Cardiac muscle cell (in vitro differentiated cells and primary cell): ENCODE measurements at places on chromosomes 2 and 18.

GRCh38 chr2:128008074-128008672 lies 19.7 kb downstream of the SAP130 start:
- no peak for DNase-seq
- H3K4me3 ChIP-seq: no peak overlapping the region
- peaks cover 69% of the 10 kb centered on the region for H3K36me3 ChIP-seq
- H3K27me3 ChIP-seq: no peaks in the 10 kb centered on the region

DNA sequence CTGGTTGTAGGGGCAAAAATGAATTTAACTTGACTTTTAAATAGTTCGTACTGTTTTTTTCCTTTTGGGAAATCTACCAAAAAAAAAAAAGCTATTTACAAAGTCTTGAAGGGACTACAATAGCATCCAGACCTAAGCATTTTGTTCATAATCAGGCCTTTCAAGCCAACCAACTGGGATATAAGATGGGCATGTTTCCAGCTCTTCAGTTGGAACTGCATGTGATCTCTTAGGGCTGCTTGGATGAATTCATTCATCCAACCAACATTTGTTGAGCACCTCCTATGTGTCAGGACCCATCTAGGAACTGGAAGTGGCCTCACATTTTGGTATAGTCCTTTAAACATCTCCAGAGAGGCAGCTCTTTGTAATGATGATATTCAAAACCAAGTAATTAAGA lies 98.6 kb downstream of the AAK1 start:
- H3K27ac ChIP-seq: no peak overlapping the region
- no peak for DNase-seq
- peaks cover 15% of the 10 kb centered on the region for H3K36me3 ChIP-seq
- no peaks in the 10 kb centered on the region for H3K4me1 ChIP-seq
- no peak overlapping the region for H3K4me3 ChIP-seq

DNA sequence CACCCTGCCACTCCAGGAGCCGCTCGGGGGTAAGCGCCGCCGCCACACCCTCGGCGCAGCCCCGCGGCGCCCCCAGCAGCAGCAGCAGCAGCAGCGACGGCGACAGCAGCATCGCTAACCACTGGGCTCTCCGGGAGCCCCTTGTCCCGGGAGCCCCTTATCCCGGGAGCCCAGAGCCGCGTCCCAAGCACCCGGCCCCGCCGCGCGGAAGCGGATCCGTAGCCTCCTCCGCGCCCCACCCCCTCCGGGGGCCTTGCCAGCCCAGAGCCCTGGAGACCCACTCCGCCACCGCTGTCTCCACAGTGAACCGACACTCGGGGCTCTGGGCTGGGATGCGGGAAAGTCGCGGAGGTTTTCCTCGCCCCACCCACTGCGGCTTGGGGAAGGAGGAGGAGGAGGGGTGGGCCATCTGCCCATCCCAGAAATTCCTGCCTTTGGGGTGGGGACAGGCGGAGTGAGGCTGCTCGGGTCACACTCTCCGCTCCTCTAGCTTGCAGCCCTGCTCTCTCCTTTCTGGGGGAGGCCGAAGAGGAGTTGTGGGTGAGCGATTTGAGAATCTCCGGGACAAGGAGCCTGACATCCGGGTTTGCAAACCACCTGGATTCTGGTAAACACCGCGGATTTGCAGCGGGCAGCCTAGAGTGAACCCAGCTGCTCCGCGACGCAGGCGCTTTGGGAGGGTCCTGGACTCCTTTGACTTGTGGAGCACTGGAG lies at the start of gene PLA2R1:
Gene PLA2R1 (minus strand): TSS at position 324 of the 714 bp plus-strand sequence. CDS start 212 bp downstream, at position 112.
- no peaks in the 10 kb centered on the region for H3K36me3 ChIP-seq
- peaks cover 43% of the 10 kb centered on the region for H3K27me3 ChIP-seq
- peak; percentile 58 for DNase-seq
- H3K4me1 ChIP-seq: no peaks in the 10 kb centered on the region

DNA sequence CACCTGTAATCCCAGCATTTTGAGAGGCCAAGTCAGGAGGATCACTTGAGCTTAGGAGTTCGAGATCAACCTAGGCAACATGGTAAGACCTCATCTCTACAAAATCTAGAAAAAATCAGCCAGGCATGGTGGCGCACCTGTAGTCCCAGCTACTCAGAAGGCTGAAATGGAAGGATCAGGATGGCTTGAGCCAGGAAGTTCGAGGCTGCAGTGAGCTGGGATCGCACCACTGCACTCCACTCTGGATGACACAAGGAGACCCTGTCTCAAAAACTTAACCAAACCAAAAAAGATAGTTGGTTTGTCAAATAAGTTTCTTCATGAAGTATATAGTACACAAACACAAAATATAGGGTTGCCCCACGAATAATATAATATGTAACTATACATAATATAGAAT lies 197.6 kb downstream of the DPP4 start:
- no peaks in the 10 kb centered on the region for H3K27me3 ChIP-seq
- no peak for DNase-seq
- H3K27ac ChIP-seq: no peak overlapping the region
- H3K4me3 ChIP-seq: no peak overlapping the region

DNA sequence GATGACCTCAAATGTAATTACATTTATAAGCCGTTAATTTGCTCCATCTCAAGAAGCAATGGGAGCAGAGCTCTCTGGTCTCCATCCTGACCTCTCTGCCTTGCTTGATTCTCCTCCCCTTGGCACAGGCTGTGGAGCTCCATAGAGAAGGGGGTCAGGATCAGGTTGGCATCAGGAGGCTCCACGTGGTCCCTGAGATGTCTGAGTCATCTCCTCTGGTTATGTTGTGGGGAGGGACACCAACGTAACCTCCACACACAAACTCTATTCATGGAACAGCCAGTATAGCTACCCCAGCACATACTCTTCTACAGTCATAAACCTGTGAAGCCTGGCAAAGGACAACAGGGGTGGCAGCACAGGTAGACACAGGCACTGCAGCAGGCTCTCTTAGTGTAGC lies 29.0 kb downstream of the TRABD2A start:
- H3K36me3 ChIP-seq: no peaks in the 10 kb centered on the region
- no peaks in the 10 kb centered on the region for H3K4me1 ChIP-seq
- no peak overlapping the region for H3K4me3 ChIP-seq
- H3K27ac ChIP-seq: no peak overlapping the region
- H3K27me3 ChIP-seq: no peaks in the 10 kb centered on the region

- no peaks in the 10 kb centered on the region for H3K36me3 ChIP-seq
- H3K27me3 ChIP-seq: no peaks in the 10 kb centered on the region
- H3K4me1 ChIP-seq: peaks cover 2% of the 10 kb centered on the region
- no peak overlapping the region for H3K27ac ChIP-seq
Observed at GRCh38 chr2:134657650-134658250, 61.0 kb downstream of the TMEM163 start.
